ENCODE measurements at places on chromosomes 7 and 10.

- DNase-seq = no peak
Measured at GRCh38 chr7:47454974-47455871, 126.7 kb downstream of the TNS3 start.

- no peak for DNase-seq
Measured at GRCh38 chr10:510415-510881, 179.0 kb downstream of the DIP2C start.

GRCh38 chr7:141290365-141290764 is 216.5 kb downstream of the TMEM178B start:
- DNase-seq = no peak

DNA sequence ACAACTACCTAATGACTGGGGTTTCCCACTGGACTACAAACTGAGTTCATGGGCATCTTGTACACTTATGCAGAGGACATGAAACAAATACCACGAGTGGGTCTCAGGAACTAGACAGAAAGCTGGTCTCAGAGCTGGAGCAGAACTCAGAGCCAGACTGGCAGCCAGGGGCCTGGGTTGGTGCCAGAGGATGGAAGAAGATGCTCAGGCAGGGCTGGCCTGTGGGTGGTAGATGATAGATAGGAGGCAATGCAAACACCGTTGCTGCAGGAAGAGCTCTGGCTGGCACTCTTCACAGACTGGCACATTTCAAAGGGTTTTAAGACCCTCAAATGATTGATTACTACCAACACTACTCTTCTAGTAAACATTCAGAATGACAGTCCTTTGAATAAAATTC is 28.8 kb downstream of the ENO4 start:
- DNase-seq = no peak

DNA sequence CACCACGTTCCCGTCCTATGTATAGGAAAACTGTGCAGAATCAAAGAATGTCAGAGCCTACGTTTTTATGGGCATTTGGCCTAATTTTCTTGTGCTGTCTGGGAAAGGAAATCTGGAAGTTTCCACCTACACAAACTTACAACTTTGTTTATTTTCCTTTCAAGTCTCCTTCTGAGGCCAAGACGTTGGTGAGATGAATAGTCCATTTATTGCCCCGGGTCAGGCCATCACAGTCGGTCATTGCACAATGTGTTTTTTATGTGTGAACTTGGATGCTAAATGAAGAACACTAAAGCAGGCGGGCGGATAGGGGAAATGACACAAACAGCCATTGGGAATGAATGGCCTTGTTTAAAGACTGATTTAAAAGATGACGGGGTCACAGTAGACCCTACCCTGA is 38.6 kb downstream of the TRIL start:
- DNase-seq = no peak

GRCh38 chr10:107898392-107898791 is 733.9 kb upstream of the SORCS1 start:
- no peak for DNase-seq
